Thoracic aorta (tissue), 2 donors: ENCODE measurements at places on chromosomes 7 and 10.
A peak's percentile ranks its signal among the peaks of the same experiment; 100 is the strongest.

- no peak for DNase-seq
These were observed at the start of gene CDH23 for GRCh38 chr10:71396711-71397295. Gene CDH23 (plus strand): TSS chr10:71396920. CDS start chr10:71439832, 42,912 bp downstream.

DNA sequence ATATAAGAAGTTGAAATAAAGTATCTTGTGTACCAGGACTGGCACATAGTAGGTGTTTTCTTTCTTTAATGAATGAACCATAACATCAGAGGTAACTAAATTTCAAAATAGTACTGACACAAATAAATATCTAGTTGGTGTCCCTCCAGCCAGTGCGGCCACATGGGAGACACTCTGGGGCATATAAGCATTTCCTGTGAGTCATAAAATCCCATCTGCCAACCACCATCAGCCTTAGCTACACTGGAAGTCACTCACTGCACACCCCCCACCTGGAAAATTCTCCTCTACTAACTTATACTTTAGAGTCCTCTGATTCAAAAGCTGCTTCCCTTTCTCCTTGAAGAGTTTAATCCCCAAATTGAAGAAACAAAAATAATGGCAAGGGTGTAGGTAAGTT lies 32.5 kb downstream of the DYDC1 start:
- no peak for DNase-seq

DNA sequence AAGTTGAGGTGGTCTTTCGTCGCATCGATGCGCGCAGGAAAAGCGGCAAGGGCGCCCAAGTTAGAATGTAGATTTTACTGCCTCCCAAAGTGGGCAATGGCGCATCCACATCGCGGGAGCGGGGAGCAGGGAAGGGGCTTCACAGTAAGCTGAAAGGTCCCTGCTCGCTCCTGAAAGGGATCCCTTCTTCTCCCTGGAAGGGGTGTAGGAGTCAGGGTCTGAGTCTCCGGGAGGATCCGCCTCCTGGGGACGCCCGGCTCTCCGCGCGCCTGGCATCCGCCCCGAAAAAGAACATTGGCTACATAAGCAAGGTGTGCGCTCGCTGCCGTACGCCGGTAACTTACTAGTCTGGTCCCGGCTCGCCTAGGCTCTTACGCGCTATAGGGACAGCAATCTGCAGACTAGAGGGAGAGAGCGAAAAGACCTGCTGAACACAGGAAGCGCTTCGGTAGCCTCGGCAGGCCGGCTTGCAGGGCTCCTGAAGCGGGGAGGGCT lies 804 bp downstream of the UNC5B start:
- no peak for DNase-seq

GRCh38 chr10:65065278-65065677 lies 1544.1 kb downstream of the REEP3 start:
- DNase-seq = no peak

GRCh38 chr7:155071916-155072571 lies 1.9 kb downstream of the HTR5A start:
- no peak for DNase-seq

DNA sequence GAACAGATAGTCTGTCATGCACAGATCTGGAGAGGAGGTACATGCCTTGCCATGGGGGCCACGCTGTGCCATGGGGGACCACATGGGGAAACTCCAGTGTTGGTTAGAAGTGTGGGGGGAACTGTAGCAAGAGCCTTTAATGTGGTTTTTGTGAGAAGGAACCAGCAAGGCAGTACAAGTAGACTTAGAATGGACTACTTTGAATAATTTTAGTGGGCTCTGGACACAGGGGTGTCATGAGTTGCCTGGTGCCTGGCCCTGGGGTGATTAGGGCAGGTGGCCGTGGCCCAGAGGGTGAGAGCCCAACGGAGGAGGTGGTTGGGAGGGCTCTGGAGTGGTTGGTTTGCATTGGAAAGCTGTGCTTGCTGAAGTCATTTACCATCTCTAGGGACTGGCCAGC lies 77.2 kb downstream of the CXCL12 start:
- no peak for DNase-seq

GRCh38 chr10:14917827-14918226 lies 36.1 kb downstream of the DCLRE1C start:
- no peak for DNase-seq

GRCh38 chr10:24360282-24361127 lies 151.6 kb downstream of the KIAA1217 start:
- peak; percentile 19 for DNase-seq

- no peak for DNase-seq
These were observed 460.2 kb downstream of the GRM8 start for GRCh38 chr7:126792521-126792920.

- no peak for DNase-seq
These were observed 128.8 kb downstream of the PTPRN2 start for GRCh38 chr7:158458716-158459282.
